Suprapubic skin (tissue), 4 donors: ENCODE measurements at places on chromosomes 7 and 10.

DNA sequence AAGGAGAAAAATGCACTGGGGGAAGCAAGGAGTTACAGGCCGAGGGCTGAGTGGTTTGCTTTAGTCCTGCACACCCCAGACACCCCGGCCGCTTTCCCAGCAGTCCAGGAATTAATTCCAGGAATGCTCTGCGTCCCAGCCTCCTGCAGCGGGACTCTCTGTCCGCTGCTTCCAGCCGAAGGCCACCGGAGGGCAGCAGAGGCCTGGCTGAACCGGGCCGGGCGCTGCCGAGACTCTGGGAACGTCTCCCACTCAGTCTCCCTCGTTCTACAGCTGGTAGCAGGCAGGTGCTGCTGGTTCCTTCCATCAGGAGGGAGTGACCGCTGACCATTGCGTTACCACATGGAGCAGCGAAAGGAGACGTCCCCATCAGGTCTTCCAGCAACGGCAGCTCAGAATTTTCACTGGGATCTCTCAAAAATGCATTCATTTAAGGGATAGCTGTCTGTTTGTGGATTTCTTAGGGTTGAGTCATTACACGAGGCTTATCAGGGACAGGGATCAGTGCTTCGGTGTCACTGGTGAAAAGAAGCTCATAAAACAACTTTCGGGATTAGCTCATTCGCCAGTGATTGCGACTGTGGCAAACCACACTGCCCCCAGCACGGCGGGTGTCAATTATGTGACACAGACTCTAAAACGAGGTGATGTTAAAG is 24.9 kb upstream of the PITRM1 start:
- peak; percentile 84 for DNase-seq

GRCh38 chr7:90816511-90817142 is 220.5 kb downstream of the CDK14 start:
- no peak for DNase-seq

- DNase-seq = no peak
Observed at GRCh38 chr10:102704915-102705314, 9.3 kb downstream of the ARL3 start.

DNA sequence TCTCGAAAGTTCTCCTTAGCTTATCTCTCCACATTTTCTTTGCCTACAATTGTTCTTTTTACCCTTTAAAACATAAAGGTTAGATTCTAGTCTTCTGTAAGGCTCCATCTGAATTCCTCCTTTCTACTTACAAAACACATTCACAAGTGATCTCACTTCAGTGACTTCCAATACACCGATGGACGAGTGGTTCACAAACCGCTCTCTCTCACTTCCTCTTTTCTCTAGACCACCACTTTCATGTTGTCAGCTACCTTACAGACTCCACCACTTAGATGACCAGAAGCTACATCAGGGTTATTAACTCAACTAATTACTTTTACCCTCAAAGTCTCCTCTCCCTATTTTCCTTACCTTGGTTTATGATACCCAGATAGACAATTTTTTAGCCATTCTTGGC is 11.8 kb downstream of the MET start:
- DNase-seq = no peak

GRCh38 chr7:81934596-81935301 is 164.9 kb upstream of the HGF start:
- DNase-seq = no peak

DNA sequence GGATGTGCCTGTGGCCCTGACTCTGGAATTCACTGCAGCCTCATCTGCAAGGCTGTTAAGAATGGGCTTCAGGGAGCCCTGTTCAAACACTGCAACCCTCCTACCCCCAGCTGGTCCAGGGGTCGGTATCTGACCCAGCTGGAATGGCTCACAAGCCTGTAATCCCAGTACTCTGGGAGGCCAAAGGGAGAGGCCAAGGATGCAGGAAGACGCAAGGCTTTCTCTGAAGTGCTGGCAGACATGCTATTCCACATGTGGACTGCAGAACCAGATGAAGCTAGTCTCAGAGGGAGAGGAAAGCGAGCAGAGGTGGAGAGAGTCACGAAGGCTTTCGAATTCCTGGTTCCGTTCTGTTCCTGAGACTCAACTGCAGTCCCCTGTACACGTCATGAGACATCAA is 45.0 kb downstream of the ESYT2 start:
- DNase-seq = no peak

- no peak for DNase-seq
Observed at GRCh38 chr10:113055458-113055857, 105.4 kb downstream of the TCF7L2 start.
